ENCODE measurements at places on chromosomes 16 and 17.

GRCh38 chr17:81192386-81193050, 26.5 kb upstream of the AATK start:
- DNase-seq, result no peak

DNA sequence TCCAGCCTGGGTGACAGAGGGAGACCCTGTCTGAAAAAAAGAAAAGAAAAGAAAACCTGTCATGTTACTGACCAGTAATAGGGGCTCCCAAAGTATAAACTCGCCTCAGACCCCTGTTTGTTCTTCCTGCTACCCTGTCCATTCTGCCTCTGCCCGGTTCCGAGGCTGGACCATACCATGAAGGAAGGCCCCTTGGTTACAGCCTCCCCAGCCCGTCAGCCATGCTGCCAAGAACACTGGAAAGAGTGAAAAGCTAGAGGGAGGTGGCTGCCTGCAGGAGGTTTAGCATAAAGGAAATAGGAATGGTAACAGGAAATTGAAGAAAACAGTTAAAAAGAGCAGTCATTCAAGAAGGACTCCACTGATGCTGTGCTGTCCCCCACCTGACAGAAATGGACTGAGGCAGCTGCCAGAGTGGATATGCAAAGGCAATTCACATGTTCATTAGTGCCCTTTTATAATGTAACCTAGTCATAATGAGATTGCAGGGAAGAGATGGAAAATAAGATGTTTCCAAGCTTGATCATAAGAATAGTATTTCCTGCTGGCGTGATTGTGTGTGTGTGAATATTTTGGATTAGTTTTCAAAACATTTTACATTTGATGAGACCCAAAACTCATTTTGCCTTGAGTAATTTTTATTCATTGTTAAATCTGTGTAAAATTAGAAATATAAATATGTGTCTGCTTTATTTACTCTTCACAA, 102.6 kb downstream of the GOSR1 start:
- no peak for DNase-seq

DNA sequence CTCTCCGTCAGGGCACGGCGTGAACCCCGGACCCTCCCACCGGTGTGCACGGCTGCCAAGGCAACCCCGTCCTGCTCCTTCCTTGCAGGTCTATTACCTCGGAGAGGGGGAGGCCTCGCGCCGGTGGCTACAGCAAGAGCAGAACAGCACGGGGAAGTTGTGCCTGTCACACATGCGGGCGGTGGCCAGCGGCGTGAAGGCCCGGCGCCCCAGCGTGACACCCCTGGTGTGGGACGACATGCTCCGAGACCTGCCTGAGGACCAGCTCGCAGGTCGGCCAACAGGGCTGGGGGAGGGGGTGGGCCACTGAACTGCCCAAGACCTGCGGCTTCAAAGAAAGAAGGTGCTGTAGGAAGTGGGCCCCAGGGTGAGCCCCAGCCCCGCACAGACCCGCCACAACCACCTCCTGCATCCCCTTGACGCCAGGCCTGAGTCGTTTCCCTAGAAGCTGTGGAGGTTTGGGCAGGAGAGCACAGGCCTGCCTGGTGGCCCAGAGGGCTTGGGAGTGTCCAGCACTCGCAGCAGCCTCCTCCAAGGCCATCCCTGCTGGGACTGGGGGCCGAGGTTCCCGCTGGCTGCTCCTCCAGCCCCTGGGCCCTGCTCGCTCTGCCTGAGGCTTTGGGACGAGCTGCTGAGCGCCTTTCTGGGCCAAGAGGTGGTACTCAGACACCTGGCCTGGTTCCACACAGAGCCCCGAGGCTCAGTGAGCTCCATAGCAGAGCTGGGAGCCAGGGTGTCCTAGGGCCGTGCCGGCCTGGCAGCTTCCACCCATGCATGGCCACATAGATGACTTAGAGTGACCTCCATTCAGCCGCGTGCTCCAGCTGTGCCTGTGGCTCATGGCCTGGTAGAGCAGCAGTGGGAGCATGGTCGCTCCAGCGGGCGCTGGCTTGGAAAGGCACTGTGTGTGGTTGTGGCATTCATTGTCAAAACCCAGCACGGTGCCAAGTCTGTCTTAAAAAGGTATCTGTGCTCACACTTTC, 14.7 kb downstream of the CYBC1 start:
- no peak for DNase-seq

DNA sequence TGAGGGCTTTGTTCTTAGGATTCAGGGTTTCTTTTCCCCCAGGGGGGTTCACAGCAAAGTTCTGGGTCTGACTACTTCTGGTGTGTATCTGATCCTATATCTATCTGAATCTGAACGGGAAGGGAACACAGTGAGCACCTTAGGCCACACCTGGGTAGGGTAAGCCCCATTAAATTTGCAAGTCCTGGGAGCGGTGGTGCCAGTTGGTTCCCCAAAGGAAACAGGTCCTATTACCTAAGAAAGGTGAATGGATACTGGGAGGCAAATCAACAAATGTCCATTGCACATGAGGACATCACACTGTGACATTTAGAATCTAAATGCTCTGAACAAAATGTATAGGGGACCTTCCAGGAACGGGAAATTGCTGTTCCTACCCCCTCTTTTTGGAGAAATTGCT, 54.6 kb downstream of the BMERB1 start:
- DNase-seq, result no peak

DNA sequence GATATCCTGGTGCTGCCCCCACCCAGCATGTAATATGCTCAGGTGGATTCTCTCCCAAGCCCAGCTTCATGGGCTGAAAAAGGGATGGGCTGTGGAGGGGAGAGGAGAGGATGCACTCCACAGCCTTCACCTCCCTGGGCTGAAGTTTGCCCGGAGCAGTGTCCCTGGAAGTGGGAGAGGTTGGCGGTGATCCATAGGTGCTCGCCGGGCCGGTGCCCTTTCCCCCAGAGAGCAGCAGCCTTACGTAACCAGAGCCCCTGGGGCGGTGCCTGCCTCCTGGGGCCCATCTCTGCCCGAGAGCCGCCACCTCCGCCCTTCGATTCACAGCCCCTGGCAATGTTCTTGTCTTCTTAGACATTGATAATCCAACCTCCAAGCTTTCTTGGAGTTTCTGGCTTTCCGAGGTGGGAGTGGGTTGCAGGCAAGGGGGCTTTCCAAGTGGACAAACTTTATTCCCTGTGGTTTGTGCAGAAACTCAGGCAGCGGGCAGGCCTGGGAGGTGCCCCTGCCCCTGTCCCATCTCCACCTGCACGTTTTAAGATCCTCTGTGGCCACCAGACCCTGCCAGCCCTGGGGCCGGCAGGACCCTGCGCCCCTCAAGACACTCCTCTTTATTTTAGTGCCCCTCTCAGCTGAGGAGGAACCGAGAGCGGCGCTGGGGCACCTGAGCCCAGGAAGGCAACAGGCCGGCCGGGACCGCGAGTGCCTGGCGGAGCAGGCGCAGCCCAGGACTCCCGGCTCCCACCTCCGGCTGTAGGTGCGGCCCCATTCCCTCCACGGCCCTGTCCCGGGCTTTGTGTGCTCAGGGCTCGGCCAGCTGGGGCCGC, 3.1 kb upstream of the WDR90 start:
- DNase-seq, result no peak

DNA sequence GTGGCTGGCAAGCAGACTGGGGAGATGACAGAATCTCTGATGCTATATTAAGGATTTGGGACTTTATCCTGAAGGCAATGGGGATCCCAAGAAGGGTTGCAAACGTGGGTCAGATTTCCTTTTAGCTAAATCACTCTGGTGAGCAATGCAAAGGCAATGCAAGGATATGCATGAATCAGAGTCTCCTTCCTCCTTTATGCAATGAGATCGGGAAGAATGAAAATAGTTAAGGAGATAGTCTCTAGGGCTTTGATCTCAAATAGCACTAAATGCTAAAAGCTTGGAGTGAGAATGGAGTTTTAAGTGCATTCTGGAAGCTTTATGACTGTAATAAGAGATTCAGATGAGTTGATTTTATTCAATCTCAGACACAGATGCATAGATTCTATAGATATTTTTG, 27.2 kb upstream of the SHISA9 start:
- no peak for DNase-seq

GRCh38 chr16:47037396-47037745, 63.9 kb upstream of the DNAJA2 start:
- DNase-seq, result no peak

All from NCI-H1092 treated with DMSO at 0.1 percent for 48 hours (cell line).